ENCODE measurements at places on chromosomes 3 and 15.

GRCh38 chr3:87924485-87924884 lies 134.3 kb downstream of the CGGBP1 start:
- no peak for DNase-seq

DNA sequence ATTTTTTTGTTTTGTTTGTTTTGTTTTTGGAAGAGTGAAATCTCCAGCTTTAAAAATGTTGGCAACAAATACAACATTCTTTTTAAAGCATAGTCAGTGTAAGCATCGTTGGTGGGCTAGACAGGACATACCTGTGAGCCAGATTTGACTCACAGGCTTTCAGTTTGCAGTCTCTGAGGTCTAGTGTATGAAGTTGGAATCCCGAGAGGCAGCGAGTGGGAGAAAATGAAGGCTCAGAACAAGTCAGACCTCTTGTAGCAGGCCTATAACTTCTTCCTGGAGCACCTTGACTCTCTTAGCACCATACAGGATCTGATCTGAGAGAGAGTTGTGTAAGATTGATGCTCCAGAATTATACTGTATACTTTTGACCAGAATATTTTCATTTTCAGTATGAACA lies 60.2 kb downstream of the CNTN4 start:
- no peak for DNase-seq

GRCh38 chr15:68655686-68656437 lies 77.1 kb downstream of the CORO2B start:
- no peak for DNase-seq

DNA sequence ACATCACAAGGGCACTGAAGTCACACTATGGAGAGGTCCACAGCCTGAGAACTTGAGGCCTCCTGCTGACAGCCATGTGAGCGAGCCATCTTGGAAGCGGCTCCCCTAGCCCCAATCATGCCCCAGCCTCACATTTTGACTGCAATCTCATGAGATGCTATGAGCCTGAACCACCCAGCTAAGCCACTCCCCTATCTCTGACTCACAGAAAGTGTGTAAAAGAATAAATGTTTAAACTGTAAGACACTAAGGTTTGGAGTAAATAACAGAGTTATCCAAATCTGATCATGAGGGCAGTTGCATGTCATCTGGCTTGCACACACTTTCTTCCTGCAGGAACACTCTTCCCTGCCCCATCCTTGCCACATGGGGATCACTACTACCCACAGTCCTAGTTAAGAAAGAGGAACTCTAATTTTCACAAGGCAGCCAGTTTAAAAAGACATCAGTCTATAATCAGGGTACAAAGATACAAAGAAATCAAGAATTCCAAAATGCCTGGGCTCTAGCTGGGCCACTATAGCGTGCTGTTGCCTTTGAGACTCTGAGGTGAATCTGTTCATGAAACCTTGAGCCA lies 494.2 kb downstream of the FOXP1 start:
- no peak for DNase-seq

DNA sequence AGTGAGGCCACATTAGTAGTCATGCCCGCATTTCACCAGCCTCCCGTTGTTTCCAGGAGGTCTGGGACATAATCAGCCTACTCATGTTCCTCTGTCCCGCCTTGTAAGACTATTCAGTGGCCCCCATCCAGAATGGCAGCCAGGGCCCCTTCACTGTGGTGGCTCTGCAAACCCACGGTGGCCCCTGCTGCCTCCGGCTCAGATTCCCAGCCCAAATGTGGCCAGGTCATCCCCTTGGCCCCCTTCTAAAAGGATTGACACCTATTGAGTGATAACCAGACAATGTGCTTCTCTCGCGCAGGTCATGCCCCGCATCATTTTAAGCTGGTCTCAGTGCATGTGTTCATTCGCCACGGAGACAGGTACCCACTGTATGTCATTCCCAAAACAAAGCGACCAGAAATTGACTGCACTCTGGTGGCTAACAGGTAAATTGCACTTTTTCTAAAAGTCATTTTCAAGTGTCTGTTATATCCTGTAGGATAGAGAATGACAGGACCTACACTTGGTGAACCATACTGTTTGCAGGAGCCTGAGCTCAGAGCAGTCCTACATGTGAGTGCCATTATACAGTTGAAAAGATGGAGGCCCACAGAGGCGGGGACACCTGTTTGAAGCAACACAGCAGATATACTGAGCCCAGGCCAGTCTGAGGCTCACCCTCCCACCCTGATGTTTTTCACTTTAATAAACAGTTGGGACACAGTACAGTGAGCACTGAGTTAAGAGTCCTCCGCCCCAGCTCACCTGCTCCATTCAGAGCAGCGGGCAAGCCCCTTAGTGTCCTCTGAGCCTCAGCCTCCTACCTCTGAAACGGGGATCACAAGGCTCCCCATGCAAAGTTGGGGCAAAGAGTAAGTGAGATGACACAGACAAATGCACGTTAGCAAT lies 47.7 kb downstream of the PXYLP1 start:
- DNase-seq, result peak; percentile 29

- DNase-seq, result no peak
Observed at GRCh38 chr3:71685686-71686085, 39.5 kb downstream of the EIF4E3 start.

- peak; percentile 85 for DNase-seq
Observed at GRCh38 chr15:58517682-58518525, 86.1 kb downstream of the LIPC start.

DNA sequence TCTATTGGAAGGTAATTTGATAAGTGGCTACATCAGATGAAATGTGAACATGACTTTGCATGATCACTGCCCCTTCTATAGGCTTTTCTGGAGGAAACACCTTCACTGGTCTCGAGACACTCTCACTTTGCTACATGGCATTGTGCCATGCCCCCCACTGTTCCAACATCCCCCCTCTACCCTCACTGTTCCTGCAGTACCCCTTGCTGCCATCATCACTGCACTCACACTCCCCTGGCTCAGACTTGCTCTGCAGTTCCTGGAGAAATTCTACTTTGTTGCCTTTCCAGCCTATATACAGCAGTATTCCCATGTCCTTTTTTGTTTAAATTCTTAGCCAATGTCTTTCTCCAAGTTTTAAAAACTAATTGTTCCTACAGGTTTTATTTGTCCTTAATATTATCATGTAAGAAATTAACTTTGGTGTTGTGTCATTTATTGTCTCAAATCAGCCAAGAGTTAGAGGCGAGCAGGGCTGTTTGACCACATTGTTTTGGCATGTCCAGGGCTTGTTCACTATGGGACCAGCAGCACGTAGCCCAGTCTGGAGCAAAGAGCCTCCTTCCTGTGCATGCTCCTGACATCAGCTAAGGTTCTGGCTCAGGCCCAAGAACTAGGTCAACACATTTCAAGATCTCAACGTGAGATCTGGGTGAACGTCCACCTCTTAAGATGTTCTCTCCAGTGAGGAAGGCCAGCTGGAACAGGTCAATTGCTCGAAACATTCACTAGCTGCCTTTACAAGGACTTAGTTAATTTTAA lies 246.4 kb downstream of the SLC9A9 start:
- DNase-seq, result peak; percentile 56

DNA sequence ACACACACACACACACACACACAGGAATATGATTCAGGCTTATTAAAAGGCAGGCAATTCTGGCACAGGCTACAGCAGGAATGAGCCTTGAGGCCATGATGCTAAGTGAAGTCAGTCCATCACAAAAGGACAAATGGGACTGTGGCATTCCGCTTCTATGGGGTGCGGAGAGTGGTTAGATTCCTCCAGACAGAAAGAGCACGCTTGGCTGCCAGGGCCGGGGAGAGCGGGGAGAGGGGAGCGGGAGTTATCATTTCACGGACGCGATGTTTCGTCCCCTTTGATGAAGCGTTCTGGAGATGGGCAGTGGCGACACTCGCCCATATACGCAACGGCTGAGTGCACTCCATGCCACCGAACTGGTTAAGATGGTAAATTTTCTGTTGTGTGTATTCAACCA lies 58.5 kb upstream of the FAM174B start:
- peak; percentile 20 for DNase-seq

DNA sequence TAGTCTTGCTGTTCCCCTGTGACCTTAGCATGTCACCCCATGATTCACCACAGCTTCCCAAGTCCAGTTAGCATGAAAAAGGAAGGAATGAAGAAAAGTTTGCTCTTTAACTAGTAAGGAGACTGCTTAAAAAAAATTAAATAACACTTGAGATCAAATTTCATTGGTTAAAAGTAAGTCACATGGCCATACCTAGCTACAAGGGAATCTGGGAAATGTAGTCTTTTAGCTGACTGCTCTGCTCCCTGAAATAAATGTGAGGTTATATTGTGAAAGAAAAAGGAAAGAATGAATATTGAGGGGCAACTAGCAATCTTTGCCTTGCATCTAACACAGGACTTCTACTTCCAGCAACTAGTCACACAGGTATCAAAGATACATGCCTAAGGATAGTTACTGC lies 84.7 kb upstream of the LRRN1 start:
- DNase-seq, result no peak

GRCh38 chr15:43187544-43188155 lies 2.4 kb downstream of the CCNDBP1 start:
- peak; percentile 52 for DNase-seq

DNA sequence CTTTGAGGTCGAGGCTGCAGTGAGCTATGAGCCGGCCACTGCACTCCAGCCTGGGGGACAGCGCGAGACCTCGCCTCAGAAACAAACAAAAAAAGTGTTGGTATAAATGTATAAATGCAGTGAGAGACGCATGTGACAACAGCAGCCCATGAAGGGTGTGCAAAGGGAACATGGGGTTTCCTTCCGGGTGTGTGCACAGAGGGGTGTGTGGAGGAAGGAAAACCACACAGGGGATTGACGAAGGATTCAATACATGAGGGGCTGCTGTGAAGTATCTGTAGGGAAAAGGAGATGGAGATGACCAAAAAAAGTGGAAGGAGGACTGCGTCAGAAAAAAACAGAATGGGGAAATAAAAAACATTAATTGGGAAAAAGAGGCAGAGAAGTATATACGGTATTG lies 1.1 kb downstream of the MTFMT start:
- DNase-seq, result no peak

DNA sequence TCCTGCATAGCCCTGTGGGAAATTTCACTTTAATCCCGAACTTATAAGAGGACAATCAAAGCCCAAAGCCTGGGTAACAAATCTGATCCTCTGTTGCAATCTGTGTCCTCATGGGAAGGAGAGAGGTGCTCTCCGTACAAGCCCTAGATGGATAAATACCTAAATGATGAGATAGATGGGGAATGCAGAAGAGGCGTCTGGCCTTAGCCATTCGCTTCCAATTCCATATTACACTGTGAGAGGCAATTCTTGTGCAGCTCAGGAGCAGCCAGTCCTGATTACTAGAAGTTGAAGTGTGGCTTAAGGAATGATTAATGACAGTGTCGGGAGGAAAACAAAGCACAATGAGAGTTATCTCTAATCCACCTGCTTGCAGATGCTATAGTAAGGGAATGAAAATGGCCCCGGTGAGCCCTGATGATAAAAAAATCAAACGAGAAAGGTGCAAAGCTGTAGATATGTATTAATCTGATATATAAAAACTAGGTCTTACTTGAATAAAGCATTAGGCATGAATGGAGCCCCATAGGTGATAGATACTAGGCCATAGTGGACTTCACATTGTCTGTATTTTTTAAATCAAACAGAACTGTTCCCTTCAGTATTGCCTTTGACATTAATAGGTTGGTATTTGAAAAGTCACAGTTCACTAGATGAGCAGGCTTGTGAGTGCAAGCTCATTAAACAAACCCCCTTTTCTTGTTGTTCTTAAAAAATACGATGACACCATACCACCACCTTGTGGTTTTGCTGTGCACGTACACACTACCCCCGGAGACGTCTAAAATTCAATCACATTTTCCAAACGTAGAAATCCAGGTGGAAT lies 54.2 kb upstream of the TMCO5A start:
- DNase-seq, result peak; percentile 27

GRCh38 chr3:175965036-175965435 lies 1105.9 kb downstream of the NAALADL2 start:
- no peak for DNase-seq

GRCh38 chr15:92869263-92869940 lies 30.7 kb upstream of the CHD2 start:
- DNase-seq, result no peak

GRCh38 chr3:116561529-116561928 lies 116.2 kb upstream of the LSAMP start:
- no peak for DNase-seq

DNA sequence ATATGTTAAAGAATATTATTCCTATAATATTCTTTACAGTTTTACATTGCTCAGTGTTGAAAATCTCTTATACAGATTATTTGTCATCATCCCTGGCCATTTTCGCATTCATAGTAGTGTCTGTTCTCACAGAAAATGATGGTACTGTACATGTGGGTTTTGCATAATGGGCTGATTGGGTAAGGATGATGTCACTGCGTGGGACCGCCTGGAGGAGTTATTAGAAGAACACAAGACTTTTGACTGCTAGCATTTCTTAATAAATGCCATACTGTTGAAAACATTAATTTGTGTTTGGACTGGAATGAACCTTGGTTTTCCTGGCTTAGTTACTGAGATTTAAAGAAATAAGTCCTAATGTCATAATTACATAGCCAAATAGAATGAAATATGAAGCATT lies 20.3 kb downstream of the LRCH3 start:
- DNase-seq, result peak; percentile 82

DNA sequence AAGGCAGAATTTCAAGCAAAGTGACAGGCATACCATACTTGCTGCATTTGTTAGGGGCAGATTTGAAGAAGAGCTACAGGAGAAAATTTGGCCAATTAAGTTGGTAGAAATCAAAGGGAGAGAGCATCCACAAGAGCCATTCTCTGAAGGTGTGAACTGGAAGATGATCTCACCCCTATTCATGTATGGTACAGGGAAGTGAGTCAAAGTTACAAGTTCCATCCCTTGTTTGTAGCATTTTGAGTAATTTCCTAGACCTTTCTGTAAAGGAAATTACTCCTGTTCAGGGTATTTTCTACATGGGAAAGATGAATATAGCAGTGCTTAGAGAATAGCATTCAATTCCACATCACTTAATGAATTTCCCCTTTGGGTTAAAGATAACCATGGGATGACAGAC lies 28.4 kb downstream of the TTC14 start:
- DNase-seq, result no peak

GRCh38 chr3:189119950-189120349 lies 51.8 kb upstream of the TPRG1 start:
- DNase-seq, result no peak

DNA sequence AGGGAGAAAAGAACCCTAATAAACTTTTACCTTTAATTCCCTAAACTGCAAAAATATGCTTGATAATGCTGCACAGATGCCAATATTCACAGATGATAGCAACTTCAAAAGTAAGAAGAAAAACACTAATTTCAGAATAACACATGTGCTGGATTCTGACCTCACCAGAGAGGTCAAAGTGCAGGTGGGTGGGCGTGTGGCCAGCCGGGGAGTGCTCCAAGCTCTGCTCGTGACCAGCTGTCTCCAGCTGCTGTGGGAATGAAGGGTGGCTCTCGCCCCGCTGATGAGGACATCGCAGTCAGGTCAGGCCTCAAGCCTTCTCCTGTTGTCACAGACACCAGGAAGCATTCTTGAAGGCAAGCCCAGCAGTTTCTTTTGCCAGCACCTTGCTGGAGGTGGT lies 57.1 kb downstream of the ADAMTS17 start:
- DNase-seq, result no peak

DNA sequence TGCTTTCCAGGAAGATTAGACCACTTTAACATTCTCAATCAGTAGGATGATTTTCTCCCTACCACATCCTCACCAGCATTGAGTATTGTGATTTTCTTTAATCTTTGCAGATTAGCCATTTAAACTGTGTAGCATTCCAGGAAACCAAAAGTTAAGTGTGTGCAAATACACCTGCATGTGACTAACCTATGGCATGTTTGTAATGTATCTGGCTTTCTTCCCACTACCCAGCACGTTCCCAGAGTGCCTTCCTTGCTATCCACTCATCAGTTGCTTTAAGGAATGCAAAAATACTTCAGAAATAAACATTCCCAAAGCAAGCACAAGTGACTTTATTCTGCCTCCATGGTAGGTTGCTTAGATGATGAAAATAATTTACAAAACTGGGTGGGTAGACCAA lies 74.2 kb downstream of the ATG7 start:
- DNase-seq, result no peak

All from pons (tissue), 1 donor.